ENCODE measurements at places on chromosomes 2 and 18.

DNA sequence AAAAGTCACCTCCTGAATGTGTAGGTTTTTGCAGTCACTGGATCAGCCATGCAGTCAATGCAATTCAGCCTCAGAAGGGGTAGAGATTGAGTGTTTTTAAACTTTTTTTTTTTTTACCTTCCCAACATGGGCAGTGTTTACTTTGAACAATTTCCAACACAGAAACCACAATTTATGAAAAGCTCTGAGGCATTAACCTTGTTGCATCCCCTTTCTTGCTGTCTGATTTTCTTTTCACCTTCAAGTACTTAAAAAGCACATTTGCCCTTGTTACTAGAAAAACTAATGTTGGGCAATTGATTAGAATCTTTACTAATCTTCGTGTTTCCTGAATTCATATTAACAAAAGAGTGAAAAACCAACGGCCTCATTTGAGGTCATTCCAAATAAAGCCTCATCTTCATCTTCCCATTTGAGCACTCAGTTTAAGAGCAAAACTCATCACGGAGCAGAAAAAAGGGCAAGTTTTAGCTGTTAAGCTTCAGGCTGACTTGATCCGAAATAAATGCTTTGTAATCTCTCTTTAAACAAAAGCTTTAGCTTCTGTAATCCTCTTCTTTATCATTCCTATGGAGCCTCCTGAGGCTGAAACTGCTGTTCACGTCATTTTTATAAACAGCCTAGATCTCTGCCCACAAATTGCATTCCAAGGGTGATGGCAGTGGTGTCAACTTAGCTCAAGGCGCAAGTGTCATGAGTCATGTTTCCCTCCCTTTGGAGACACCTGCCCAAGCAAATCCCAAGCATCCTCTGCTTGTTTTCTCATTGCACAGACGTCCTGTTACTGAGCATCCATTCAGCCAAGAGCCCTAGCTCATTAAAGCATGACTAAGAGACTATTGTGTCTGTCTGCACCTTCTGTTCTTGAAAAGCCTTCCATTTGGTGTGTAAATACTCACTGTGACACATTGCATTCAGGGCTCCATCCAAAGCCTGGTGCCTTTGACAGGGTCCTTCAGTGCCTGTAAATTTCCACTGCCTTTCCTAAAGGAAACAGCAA lies 107.7 kb downstream of the HNMT start:
- no peak for DNase-seq

GRCh38 chr2:205730191-205730590 lies 47.9 kb downstream of the NRP2 start:
- no peak for DNase-seq

GRCh38 chr2:229486673-229487072 lies 215.6 kb upstream of the PID1 start:
- DNase-seq = no peak

DNA sequence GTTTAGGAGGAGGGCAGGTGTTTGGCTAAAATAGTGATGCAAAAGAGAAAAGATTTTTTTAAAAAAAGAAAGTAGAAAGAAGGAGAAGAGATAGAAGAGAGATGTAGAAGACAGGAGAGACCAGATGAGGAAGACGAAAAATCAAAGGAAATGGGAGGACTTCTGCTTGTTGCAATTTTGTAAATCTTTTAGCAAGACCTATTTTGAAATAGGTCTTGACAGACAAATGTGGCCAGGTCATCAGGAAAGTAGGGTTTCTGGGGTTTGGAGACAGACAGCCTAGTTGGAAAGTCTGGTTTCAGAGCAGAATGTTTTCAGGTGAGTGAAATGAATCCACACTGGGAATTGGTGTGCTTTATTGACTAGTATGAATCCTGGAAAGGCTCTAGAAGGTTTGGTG lies 104.5 kb upstream of the CAVIN2 start:
- DNase-seq = no peak

DNA sequence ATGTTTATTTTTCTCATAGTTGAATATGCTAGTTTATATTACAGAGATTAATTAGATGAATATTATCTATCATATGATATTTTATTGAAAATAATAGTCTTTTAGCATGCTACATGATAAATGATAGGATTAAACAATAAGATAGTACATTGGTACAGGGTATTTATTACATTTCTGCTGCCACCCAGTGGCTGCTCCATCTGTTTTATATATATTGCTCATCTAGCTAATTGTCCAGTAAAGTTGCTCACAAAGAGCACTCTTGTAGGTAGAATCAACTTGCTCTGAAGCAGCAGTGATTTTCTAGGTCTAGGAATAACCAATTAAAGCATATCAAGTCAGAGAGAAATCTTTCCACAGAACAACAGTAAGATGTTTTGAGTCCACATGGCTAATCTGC lies 183.3 kb downstream of the ASXL3 start:
- DNase-seq = no peak

DNA sequence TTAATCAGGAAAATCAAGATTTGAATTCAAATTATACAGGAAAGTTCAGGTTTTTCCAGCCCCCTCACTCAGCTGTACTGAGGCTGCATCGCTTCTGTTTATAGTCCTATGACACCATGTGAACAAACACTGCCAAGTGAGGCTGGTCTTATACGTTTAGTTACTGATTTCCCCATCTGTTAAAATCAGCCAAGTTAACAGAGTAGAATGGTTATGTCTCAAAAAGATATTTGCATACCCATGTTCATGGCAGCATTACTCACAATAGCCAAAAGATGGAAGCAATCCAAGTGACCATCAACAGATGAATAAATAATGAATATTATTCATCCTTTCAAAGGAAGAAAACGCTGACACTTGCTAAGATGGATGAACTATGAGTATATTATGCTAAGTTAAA lies 43.8 kb downstream of the REEP1 start:
- no peak for DNase-seq

DNA sequence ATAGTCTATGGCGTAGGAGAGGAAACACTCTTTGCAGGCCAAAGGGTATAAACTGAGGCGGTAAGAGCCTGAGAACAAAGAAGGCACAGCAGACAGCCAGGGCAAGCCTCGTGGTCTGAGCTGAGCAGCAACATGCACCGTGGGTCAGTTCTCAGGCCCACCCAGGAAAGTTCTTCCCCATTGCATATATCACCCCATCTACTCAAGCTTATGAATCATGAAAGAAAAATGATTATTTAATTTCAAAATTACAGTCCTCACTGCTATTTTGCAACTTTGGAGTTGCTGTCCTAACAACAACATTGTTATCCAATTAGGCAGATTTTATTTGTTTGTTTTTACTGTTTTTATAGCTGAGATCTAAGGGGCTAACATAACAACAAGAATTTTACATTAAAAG lies 54.7 kb upstream of the RIOK3 start:
- DNase-seq = no peak

GRCh38 chr2:97670471-97670870 lies 958 bp downstream of the C2orf92 start:
- no peak for DNase-seq

DNA sequence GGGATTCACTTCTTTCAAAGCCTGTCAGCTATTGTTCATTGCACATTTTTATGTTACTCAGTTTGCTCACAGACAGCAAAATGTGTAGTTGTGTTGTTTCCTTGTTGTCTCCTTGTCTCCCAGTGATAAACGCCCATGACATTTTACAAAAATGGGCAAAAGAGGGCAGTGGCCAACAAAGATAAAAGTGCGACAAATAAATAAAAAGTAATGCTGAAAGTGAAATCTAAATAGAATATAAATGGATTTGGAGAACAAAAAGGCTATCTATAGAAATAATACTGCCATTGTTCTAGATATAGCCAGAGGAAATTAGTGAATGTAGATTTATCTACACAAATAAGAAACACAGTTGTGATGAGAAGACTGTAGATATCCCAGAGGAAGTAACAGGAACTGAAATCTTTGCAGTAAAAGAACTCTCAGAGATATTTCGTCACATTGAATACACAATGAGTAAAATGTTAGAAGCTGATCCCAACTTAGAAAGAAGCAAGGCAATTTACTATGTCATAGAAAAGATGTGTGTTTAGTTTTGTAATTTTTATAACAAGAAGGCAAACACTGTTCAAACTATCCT lies 1186.2 kb upstream of the FAM98A start:
- DNase-seq = no peak

DNA sequence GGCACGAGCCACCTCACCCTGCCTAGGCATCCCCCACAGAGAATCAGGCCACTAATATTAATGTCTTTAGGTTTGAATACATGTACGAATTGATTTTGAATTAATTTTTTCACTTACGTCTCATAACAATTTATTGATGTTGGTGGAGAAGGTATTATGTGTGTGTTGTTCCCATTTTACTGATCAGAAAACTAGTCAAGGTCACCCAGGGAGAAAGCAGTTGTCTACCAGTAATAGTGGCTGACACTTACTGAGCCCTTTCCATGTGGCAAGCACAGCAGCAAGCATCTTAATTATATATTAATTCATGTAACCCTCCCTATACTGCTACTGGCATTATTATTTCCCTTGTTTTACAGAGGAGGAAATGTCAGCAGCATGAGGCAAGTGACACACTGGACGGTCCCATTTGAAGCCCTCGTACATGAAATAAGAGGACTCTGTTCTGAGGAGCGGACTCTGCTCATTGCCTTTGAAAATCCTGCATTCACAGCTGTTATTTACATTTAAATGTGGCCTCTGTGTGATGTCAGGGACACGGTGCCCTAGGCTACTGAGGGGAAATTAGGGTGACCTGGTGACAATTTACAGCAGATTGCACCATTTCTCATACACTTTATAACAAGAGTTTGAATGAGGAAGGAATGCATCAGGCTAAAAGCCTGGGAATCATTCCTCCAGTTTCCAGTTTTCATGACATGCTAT lies 30.9 kb upstream of the KCNE4 start:
- no peak for DNase-seq

DNA sequence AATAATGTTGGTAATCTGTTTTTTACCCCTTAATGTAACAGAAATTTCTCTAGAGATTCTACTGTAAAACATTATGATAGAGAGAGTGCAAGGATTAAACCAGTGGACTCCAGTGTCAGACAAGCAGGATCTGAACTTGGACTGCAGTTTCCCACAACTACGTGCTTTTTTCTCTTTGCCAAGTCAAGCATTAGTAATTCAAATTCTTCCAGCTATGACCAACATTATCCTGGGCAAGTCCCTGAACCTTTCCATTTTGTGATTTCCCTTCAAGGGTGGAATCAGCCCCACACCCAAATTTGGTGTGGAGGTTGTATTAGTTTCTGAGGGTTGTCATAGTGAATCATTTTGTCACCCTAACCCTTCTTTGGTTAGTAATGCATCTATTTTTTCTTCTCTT lies 482.0 kb downstream of the ZNF516 start:
- DNase-seq = no peak

DNA sequence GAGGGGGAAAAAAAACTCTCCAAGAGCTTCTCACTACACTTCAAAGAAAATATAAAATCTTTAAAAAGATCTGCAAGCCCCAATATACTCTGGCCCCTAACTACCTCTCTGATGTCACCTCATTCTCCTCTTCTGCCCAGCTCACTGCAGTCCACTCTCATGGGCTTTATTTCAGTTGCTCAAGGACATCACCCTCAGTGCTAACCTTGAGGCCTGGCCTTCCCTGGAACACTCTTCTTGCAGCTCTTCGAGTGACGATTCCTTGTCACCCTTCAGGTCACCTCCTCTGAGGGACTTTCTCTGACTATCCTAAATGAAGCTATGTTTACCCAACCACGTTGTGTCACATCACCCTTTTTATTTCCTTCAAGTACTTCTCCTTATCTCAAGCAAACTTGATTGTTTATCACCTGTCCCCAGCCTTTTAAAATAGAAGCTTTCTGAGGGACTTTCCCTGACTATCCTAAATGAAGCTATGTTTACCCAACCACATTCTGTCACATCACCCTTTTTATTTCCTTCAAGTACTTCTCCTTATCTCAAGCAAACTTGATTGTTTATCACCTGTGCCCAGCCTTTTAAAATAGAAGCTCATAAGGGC lies 10.4 kb downstream of the RTTN start:
- no peak for DNase-seq

DNA sequence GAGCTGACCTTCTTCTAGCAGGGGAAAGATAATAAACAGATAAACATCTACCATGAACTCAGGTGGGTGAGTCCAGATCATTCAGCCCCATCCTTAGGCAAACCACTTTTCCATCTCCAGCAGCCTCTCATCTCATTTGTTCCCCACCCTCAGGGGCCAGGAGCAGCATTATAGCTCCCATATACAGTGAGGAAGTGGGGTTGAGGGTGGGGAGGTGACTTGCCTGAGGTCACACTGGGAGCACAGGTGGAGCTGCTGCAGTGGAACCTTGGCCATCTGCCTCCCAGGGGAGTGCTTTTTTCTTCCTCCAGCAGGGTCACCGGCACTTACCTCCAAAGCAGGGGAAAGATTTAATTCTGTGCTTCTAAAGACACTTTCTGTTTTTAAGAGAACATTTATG lies 212.5 kb upstream of the SMAD2 start:
- no peak for DNase-seq

- no peak for DNase-seq
Observed at GRCh38 chr2:57510704-57511103, 535.9 kb upstream of the VRK2 start.

GRCh38 chr2:181268174-181268867 lies 188.9 kb upstream of the ITGA4 start:
- no peak for DNase-seq

- no peak for DNase-seq
Observed at GRCh38 chr2:46848447-46848846, 67.2 kb downstream of the MCFD2 start.

GRCh38 chr18:58562146-58562998 lies 66.5 kb downstream of the ALPK2 start:
- DNase-seq = no peak

- peak; percentile 70 for DNase-seq
Observed at GRCh38 chr18:13218368-13218991, at the start of gene LDLRAD4. LDLRAD4 (plus strand) TSS chr18:13218760.

DNA sequence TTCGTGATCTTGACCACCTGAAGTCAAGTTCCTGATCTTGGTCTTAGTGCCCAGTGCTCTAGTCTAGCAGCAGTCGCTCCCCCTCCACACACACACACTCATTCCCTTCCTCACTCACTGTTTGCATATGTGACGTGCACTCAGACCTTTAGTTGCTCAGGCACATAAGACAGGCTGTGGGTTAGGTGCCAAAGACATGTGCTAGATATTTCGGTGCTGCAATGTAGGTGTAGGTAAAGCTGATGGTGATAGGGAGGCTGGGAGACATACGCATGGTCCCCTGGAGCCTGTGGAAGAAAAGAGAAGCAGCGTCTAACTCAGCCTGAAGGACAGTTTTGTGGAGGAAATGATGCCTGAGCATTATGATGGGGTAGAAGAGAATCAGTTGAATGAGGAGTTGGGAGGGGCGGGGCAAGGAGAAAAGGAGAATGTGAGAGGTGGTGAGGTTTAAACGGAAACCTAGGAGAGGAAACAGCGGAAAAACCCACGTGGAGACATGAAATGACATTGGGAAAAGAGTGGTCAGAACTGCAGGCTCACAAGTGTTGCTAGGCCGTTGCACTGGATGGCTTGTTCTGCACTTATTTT lies 3.8 kb downstream of the TTC39C start:
- DNase-seq = no peak

DNA sequence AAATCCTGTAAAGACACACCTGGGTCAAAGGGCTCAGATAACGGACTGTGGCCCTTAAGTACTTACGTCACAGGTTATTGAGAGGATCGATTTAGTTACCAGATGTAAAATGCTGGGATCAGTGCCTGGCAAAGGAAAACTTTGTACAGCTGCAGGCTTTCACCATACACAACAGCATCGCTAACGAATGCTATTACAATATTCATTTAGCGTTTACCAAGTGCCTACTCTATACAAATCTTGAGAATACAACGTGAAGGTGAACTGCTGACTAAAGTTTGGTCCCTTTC lies 619 bp upstream of the MSH6 start:
- DNase-seq = no peak
